Stimulated activated naive CD4-positive, alpha-beta T cell treated with Interleukin-2 at 50 U/mL for 16 hours (primary cell): ENCODE measurements at places on chromosomes 7 and 10.

DNA sequence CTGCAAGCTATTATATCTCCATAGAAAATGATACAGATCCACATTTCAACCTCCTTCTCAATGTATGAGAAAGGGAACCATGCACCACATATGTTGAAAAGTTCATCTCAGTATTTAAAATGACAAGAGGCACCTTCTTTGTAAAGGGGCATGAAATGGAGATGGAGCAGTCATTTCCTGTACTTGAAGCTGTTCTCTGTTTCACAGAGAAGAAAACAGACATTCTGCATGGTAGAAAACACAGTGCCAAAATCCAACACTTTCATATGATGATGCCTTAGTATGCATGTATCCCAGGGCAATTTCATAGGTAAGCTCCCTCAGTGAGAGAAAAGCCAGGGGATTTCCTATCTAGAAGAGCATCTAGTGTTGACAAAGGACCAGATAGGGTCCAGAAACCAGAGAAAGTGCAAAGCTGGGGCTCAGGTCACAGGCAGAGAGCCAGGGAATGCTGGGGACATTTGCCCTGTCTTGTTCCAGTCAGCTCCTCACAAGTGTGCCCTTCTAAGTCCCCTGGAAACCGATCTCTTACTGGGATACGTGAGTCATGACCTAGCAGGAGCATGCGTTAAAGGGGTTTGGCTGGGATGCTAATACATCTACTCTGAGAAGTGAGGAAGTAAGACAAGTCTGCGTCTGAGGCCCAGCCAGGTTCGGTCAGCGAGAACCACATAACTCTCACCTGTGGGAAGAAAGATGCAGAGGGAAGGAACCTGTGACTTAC is 118.7 kb downstream of the ICA1 start:
- no peak for DNase-seq

DNA sequence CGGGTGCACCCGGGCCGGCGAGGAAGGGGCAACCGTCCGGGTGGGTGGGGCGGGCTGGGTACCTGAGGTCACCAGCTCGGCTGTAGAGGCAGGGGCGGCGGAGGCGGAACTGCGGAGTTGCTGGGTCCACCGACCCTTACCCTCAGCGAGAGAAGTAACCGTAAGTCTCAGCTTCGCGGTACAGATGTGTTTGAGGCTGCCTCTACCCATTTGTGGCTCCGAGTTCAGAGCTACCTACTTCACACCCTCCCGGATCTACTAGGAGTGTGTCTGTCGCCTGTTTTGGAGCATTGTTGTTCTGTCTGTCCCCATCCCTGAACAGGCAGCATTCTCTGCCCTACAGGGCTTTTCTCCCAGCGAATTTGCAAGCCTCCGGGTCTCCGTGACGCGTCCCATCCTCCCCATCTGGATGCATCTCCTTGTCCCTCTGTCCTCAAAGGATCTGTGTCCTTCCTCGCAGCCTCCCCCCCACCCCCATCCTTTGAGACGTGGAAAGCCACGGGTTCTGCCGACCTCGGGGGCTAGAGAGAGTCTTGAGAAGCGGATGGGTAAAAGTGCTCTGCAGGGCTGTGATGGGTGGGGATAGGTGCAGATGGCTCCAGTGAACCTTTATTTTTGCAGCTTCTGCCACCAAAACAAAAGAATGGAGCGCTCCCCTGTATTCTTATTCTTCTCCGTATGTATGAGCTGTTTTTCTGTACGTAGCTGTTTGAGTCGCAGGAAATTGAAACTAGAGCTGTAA is 757 bp downstream of the ANKIB1 start:
- no peak for DNase-seq

GRCh38 chr10:96606216-96606615 is 19.4 kb upstream of the TM9SF3 start:
- DNase-seq, result no peak

DNA sequence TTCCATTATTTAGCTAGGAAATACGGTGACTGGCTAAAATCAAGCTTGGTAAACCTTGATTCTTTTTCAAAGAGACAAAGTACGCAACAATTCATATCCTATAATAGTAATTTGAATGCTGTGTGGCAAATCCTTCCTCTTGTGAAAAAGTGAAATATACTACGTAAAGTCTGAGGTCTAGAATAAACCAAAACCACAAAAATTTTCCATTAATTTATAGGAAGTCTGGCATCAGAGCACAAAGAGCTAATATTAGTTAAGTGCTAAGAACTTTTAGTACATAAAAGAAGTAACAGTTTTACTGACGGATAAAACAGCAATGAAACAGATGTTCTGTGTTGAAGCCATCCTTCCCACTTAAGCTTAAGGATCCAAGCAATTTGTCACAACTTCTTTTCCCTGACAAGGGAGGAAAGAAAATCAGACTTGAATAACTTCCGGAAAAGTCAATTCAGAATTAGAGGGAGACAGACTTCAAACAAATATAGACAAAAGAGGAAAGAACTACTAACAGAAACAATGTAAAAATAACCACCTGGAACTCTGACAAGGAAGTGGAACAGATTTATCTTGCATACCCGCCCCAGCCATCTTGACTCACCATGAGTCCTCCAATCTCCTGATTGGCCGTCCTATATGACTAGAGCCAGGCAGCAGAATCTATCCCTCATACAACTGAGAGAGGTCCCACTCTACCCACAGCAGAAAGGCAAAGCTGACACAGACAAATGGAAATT is 34.6 kb downstream of the RHEB start:
- no peak for DNase-seq

- DNase-seq, result no peak
Observed at GRCh38 chr10:99872367-99873162, 90.1 kb downstream of the ABCC2 start.
